IMR-90 (cell line): ENCODE measurements at places on chromosomes 4 and X. TPM values are rescaled to one million over a fixed set of nuclear protein-coding genes. Genes with fewer than 3 reads are reported as not detected.

DNA sequence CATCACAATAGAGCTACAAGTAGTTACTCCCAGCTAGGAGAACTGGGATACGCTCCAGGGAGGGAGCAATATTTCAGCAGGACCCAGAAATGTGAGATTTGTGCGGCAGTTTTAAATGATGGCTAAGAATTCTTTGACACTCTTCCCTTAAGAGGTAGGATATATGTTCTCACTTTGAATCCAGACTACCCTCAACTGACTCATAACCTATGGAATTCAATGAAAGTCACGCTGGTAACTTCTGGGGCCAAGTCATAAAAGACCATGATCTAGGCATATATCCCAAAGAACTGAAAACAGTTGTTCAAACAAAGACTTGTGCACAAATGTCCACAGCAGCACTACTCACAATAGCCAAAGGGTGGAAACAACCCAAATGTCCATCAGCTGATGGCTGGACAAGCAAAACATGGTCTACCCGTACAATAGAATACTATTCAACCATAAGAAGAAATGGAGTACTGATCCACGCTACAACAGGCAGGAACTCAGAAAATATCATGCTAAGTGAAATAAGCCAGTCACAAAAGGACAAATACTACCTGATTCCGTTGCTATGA is 10.5 kb downstream of the CD99L2 start:
- peak; percentile 45 for DNase-seq

Gene SLC10A4
- total RNA-seq, result not detected in 2 replicates

Gene TBX22
- total RNA-seq, result not detected in 2 replicates

Gene AREG
- 0.18 and 0.28 TPM in 2 replicates for total RNA-seq

Gene PRSS48
- not detected in 2 replicates for total RNA-seq

DNA sequence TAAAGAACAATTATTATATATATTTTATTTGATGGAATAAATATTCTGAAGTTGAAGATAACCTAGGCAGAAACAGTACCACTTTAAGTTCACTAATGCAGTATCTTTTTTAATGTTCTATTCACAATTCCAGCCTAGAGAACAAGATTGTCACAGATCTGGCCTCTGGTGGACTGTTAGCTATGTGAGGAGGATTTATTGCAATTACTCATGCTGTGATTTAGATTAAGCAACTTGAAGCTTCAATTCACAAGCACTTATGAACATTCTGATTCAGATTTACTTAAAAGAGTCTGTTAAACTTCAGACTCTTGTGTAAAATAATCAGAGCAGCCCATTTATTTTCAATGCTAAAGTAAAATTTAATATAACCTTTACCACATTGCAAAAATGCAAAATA is 1489.8 kb downstream of the STIM2 start:
- peak; percentile 72 for DNase-seq
